CD4-positive, CD25-positive, alpha-beta regulatory T cell (primary cell): ENCODE measurements at places on chromosomes 5 and 9. TPM values are rescaled to one million over a fixed set of nuclear protein-coding genes. Genes with fewer than 3 reads are reported as not detected.

The PRDM9 gene
- not detected for total RNA-seq

The OR1Q1 gene
- total RNA-seq: 0.72 TPM

The LPAR1 gene
- total RNA-seq: not detected

The SGCD gene
- not detected for total RNA-seq

The C5orf46 gene
- not detected for total RNA-seq

The PCDHB11 gene
- total RNA-seq: not detected

The PURA gene
- 7.7 TPM for total RNA-seq

The GGTA1 gene
- 0.69 TPM for total RNA-seq

The SLC45A2 gene
- total RNA-seq: not detected

The PDCD1LG2 gene
- 1.1 TPM for total RNA-seq

The GABBR2 gene
- not detected for total RNA-seq

The LHX2 gene
- total RNA-seq: not detected

The MTMR12 gene
- total RNA-seq: 27.7 TPM

The GCNT4 gene
- 16.6 TPM for total RNA-seq

The INIP gene
- 14.6 TPM for total RNA-seq

The RABEPK gene
- total RNA-seq: 14.2 TPM

The NUDT2 gene
- total RNA-seq: 7.1 TPM

The RXRA gene
- 13.6 TPM for total RNA-seq
